ENCODE measurements at places on chromosomes 5 and 9.

GRCh38 chr5:75558221-75558620, 46.5 kb downstream of the POLK start:
- no peak for DNase-seq

DNA sequence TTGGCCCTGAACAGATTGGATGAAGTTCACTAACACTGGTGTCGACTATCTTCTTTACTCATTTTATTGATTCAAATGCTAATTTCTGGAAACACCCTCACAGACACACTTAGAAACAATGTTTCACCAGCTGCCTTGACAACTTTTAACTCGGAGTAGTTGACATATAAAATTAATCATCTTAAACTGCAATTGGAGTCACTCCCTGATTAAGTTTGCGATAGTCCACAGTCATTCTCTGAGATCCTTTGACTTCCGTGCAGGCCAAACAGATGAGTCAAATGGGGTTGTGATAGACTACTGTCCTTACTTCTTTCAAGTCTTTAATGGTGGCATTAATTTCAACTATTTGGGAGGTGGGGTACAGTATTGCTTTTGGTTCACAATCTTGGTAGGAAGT, 114.4 kb upstream of the PCSK1 start:
- DNase-seq, result no peak

- peak; percentile 32 for DNase-seq
Observed at GRCh38 chr5:7849681-7850394, 1.1 kb downstream of the CFAP90 start.

- no peak for DNase-seq
Observed at GRCh38 chr5:177134697-177135225, 1.2 kb downstream of the NSD1 start.

GRCh38 chr9:26125693-26126092, 447.4 kb upstream of the TUSC1 start:
- no peak for DNase-seq

- DNase-seq, result peak; percentile 51
Observed at GRCh38 chr5:133109655-133110483, 58.1 kb downstream of the HSPA4 start.

DNA sequence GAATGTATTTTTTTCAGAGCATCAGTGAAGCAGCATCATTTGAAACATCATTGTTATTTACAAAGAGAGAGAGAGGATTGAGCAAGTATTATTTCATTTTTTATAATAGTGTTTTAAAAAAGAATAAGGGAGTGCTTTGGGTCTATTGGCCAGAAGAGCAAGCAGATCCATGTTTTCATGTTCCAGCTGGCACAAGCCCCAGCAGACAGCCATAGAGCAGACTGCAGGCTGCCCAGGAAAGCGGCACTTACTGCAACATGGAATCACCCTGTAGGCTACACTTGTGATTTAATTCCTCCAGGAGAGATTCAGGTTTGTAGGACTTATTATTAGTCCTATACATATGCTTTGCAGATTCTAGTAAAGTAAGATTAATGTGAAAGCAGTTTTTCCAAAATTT, 407.0 kb upstream of the GRAMD2B start:
- DNase-seq, result no peak

- DNase-seq, result no peak
Observed at GRCh38 chr5:38612851-38613250, 56.4 kb upstream of the LIFR start.

GRCh38 chr5:73306741-73307275, 133.8 kb downstream of the TMEM174 start:
- no peak for DNase-seq

GRCh38 chr5:73170522-73170921, 2.5 kb upstream of the TMEM174 start:
- DNase-seq, result no peak

GRCh38 chr5:121915765-121916164, 46.0 kb upstream of the SRFBP1 start:
- DNase-seq, result no peak

- no peak for DNase-seq
Observed at GRCh38 chr9:123093141-123093540, 59.7 kb downstream of the GPR21 start.

Data from AG08396 (cell line).